ENCODE measurements at places on chromosomes 5 and 9.

DNA sequence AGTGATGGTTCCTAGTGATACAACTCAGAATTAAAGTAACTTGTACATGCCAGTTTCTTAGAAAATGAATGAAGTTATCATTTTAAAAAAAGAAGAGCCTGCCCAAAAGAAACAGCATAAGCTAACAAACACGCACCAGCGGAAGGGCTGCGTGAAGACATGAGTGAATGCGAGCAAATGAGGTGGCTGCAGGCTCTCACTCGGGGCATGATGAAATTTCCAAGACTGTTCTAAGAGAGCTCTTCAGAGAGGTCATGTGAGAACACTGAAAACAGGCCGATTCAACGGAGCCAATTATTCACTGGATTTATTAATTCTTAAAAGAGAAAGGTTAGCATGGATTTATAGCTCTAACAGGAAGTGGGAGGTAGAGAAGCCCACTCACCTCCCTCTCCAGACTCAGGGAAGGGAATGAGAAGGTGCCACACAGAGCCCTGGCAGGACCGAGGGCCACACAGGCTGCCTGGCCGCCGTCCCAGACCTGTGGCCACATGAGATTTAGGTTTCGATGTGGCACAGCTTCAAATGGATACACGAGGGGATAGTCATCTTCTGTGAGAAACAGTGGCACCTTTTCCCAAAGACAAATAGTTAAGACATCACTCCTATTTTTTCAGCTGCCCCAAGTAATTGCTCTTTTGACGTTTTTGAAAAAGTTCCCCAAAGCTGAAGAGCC is 55.5 kb downstream of the HABP4 start:
- DNase-seq = no peak

DNA sequence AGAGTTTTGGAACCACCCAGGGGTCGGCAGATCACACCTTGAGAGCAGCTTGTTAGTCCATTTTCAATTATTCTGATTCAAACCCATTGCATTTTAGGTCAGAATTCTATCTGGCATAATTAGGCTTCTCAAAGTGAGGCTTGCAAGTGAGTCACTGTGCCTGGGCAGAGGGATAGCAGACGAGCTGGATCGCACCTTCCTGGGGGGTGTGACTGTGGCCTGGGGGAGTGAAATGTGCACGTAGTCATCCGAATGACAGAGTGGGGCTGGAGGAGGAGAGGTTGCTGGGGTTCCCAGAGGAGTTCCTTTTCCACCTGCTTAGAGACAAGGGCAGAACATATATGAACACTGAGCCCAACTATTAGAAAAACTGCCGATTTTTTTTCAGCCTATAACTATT is 31.7 kb downstream of the SPACA9 start:
- no peak for DNase-seq

- DNase-seq = no peak
Observed at GRCh38 chr5:98635656-98636055, 137.8 kb upstream of the RGMB start.

GRCh38 chr5:118556792-118557191 is 431.6 kb downstream of the DTWD2 start:
- DNase-seq = no peak

GRCh38 chr9:27379311-27380251 is 82.6 kb upstream of the EQTN start:
- peak; percentile 72 for DNase-seq

- no peak for DNase-seq
Observed at GRCh38 chr9:34206561-34206960, 27.7 kb downstream of the UBAP1 start.

DNA sequence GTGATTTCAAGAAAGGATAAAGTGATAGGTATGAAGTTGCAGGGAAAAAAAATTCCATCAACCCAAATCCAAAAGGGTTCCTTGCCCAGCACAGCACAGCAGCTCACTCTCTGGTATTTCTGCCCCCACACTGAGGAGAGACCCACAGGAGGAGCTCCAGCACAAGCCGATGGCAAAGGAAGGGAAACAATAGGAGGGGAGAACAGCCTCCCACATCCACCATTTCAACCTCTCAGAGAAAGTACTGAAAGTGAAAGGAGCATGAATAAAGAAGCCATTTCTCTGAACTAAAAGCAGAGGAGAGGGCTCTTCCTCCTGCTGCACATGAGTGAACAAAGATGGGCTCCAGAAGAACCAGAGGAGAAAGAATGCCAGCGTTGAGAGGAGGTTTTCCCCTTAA is 54.9 kb upstream of the ZSWIM6 start:
- DNase-seq = peak; percentile 16

DNA sequence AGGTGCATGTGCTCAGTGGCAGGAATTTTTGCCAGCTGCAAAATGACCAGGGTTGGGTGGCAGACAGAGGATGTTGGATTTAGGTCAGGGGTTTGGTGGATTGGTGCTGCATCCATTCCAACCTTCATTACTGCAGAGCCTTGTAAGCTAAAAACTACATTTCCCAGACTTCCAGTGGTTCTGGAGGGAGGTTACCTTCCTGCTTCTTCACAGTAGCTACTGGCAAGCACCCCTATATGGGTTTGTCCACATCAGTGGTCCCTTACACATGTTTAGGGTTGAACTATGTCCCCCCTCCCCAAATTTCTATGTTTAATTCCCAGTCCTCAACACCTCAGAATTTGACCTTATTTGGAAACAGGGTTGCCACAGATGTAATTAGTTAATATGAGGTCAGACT is 20.7 kb upstream of the IL17B start:
- no peak for DNase-seq

- no peak for DNase-seq
Observed at GRCh38 chr9:84502066-84502465, 161.5 kb upstream of the SLC28A3 start.

DNA sequence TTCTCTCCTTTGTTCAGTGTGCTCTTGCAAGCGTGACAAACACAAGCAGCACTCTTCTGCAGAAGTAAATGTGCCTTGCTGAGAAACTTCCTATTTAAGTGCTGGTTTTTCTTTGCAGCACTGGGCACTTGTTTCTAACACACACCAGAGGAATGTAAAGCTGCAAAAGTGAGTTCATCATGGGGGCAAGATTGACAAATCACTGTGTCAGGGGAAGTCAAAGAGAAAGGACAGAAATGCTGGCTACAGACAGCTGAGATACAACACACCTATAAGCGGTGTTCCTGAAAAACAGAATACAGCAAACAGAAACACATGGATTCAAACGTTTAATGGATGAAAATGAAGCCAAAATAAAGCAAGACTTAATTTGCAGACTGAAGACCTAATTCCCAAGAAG is 19.6 kb downstream of the ROR2 start:
- no peak for DNase-seq

GRCh38 chr9:131017067-131017466 is 8.1 kb downstream of the LAMC3 start:
- DNase-seq = no peak

DNA sequence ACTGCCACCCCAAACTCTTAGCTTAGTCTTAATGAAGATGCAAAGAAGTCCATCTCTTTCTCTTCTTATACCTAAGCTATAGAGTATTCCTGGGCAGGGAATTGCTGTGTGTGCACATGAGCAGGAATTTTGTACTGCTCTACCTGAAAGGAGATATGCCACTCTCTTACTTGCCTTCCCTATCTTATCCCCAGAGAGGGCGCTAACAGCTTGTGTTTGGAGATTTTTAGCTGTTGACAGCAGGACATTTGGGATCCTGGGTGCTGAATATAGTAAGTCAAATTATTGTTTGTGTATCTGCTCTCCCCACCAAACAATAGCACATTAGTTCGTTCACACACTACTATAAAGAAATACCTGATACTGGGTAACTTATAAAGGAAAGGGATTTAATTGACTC is 159.5 kb downstream of the GABRG2 start:
- DNase-seq = no peak

- DNase-seq = peak; percentile 32
Observed at GRCh38 chr5:137344723-137345322, 154.3 kb downstream of the SPOCK1 start.

GRCh38 chr9:18606846-18607245 is 132.9 kb downstream of the ADAMTSL1 start:
- DNase-seq = no peak

GRCh38 chr9:90127923-90128322 is 514.7 kb downstream of the DIRAS2 start:
- DNase-seq = no peak

GRCh38 chr5:19928562-19929421 is 59.2 kb downstream of the CDH18 start:
- DNase-seq = peak; percentile 18

DNA sequence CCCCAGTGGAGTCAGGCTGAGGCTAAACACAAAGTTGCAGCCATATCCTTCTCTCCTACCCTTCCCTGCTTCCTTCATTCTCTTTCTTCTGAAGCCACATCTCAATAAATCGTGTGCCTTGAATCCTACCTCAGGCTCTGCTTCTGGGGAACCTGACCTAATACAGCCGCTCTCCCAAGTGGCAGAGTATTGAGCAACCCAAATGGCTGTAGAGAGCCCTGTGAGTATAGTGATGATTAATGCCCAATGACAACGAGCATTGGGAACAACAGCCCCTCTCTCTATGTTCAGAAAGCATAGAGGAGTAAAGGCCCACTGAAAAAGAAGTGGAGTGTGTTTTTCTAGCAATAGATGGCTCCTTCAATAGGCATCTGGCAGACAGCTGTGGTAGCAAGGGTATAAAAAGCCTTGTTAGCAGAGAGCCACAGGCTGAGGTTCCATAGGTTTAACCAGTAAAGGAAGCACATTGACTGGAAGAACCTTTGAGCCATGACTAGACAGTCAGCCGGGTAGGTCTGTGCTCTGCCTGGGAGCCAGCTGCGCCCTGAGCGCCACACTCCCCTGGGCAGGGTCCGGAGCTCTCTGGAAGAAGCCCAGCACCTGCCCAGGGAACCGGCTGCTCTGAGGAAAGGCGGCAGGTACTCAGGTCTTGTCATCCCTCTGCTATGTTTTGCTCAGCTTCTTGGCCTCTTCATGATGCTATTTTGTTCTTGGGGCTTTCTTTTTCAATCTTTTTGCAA is 22.6 kb upstream of the HSPA9 start:
- no peak for DNase-seq

- DNase-seq = no peak
Observed at GRCh38 chr9:27471366-27471765, 52.7 kb upstream of the IFNK start.

- no peak for DNase-seq
Observed at GRCh38 chr5:154962494-154962893, 21.6 kb downstream of the MRPL22 start.

- no peak for DNase-seq
Observed at GRCh38 chr9:119902611-119903010, 533.4 kb upstream of the BRINP1 start.

GRCh38 chr5:55303238-55303690 is 4.2 kb downstream of the DHX29 start:
- DNase-seq = no peak

DNA sequence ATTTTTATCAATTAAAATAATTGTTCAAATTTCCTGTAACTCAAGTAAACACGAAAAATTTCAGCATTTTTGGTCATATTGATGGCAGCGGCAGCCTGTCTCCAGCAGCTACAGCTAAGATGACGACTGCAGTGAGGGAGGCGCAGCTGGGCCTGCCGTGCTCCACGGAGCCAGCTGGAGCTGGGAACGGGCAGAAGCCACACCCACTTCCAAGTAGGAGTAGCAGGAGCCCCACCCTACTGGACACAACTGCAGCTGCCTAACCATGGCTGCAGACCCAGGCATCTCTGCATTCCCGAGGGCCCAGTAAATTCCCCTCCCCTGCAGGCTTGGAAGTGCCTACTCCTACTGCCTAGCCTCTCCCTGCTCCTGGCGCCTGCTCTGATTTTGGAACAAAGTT is 2031.7 kb downstream of the EFNA5 start:
- DNase-seq = no peak

DNA sequence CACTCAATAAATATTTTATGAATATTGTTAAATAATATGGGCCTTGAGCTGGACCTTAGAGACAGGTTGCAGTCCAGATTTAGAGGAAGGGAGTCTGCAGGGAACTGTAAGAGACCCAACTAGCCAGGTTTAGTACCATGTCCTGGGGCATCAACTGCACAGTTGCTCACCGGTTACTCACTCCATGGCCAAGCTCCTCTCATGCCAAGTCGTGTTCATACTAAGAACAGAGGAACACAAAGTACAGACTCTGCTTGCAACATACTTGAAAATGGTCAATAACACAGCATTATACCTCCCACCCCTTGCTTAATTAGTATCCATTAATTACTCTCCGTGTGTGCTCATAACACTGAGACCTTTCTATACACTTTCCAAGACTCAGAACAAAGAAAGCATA is 317.6 kb upstream of the PIK3R1 start:
- DNase-seq = no peak

- peak; percentile 23 for DNase-seq
Observed at GRCh38 chr5:172688349-172689217, 47.5 kb downstream of the NEURL1B start.

DNA sequence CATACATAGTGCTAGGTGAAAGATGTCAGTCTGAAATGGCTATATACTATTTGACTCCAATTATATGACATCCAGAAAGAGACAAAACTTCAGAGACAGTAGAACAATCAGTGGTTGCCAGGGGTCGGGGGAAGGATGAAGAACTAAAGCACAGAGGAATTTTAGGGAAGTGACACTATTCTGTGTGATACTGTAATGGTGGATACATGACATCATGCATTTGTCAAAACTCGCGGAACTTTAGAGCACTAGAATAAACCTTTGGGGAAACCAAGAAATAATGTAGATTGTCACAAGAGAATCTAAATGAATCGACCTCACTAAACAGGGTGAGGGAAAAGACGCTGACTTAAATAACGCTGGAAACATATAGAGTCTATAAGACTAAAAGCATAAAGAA is 107.0 kb upstream of the RETREG1 start:
- DNase-seq = no peak

DNA sequence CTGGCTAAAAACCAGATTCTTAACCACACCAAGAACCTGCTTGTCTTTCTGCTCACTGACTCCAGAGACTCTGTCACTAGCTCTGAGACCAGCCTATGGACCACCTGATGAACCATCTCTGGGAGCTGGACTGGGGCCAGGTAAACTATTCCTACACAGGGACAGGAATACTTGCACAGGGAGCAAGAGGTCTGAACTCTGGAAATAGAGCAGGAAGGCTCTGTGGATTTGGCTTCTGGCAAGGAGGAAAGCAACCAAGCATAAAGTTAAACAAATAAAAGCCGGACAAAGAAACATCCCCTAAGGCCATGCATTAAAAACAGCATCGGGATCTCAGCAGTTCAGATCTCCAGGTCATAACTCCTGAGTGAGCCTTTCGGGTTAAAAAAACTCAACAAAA is 5.6 kb upstream of the SPARC start:
- no peak for DNase-seq

DNA sequence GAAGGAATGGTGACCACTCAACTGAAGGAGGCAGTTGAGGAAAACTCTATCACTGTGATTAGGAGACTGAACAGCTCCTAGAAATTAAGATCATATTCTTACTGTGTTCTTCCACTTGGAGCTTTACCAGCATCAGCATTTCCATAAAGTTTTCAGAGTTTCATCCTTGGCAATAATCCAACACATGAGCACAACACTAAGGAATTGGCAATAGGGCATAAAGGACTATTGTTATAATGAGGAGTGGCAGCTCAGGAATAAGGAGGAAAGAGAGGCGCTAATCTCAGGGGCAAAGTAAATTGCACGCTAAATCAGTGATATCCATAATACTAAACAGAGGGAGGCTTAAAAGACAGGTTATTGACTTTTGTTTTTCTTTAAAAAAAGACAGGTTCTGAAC is 338.9 kb downstream of the EFNA5 start:
- no peak for DNase-seq
